ENCODE measurements at places on chromosomes 2 and 18.

GRCh38 chr2:43609290-43609918 is 13.6 kb upstream of the THADA start:
- DNase-seq = no peak

DNA sequence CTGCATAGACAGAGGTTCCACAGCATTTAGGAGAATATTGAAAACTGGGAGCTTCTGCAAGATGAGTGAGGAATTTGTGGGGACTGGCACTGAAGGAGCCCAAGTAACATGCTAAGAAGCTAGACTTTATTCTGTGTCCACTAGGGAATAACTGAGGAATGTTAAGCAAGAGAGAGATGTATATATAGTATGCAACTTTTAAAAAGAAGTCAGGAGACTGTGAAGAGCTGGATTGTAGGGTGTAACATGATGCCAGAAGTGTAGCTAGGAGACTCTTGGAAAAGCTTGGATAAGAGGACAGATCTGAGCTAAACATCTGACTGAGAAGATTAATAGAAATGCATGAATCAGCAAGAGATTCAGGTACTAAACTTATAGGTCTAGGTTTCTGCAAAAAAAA is 270.6 kb upstream of the MMADHC start:
- DNase-seq = no peak

- DNase-seq = no peak
Observed at GRCh38 chr2:196220671-196221070, 49.3 kb upstream of the STK17B start.

GRCh38 chr2:171798156-171798820 is 95.8 kb downstream of the SLC25A12 start:
- no peak for DNase-seq
